ENCODE measurements at places on chromosomes 5 and 9.

GRCh38 chr5:42719034-42719433, 37.6 kb upstream of the CCDC152 start:
- DNase-seq: no peak

- no peak for DNase-seq
Measured at GRCh38 chr9:35835216-35835632, 6.2 kb downstream of the TMEM8B start.

DNA sequence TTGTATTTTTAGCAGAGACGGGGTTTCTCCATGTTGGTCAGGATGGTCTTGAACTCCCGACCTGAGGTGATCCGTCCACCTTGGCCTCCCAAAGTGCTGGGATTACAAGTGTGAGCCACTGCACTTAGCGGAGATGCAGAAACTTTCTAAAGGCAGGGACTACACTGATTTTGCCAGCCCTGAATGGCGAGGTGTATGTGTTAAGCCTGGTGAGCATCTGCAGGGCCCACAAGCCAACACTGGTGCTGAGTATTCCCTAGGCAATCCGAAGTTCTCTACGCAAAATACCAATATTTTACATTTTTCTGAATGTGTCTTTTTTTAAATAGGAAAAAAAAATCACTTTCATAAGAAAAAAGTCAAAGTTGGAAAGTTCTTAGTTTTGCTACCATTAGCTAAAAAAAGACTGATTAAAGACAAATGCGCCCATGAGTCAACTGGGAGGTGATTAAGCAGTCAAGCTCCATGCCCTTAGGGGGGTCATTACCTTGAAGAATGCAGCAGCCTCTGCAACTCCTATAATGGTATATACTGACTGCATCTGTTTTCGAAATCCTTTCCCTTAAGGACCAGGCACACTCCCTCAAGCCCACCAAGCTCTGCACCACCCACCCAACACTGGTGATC, 502.8 kb downstream of the BNC2 start:
- no peak for DNase-seq

GRCh38 chr5:122863721-122864120, 18.3 kb downstream of the SNX24 start:
- no peak for DNase-seq

Measured in cerebellar nuclear complex (tissue), 1 donor.